ENCODE measurements at places on chromosomes 12 and 14.

DNA sequence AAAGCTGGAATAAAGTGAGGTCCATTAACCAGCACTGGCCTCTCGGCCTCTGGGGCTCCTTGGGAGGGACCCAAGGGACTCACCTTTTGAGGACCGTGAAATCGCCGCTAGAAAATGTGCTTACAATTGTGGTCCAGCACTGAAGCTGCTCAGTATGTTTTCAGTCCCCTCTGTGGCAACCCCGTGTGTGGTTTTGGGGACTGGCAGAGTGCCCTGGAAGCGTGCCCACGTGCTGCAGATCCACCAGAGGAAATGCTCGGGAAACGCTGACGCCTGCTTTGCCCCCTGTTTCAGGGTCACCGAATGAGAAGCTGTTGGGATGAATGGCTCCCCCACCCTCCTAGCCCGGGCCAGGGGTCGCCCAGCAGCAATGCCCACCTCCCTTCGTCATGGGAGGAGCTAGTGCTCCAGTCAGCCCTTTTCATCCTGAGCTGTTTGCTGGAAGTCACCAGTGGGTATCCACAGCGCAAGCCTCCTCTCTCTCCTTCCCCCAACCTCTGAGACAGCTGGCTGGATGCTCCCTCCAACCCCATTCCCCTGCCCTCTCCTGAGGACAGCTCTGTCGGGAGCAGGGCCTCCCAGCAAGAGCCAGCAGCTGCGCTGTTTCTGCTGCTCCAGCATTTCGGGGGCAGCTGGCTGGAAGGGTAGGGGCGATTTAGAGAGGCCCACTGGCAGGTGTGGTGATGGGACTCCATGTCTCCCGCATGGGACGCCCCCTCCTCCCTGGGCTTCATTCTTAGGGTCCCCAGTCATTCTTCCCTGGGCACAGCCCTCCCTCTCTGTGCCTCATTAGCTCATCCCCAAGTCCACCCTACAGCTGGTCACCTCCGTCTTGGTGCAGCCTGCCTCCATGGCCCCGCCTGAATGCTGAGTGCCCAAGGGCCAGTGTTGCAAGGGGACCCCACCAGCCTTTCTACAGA, 33.2 kb upstream of the PPP1R13B start:
- DNase-seq: peak; percentile 83

DNA sequence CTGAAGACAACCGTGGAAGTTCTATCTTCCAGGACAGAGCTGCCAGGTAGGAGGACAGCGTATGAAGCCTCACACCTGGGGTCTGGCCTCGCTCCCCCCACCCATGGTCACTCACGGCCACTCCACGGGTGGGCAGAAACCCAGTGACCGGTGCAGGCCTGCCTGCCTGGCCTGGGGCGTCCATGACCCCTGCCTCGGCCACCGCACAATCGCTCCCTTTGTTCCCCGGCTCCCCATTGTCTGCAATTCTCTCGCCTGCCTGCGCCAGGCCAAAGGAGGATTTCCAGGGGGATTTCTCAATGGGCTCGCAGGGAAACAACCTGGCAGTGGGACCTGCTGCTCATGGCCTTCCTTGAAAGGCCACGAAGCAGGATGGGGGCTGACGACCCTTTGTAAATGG, 22.6 kb downstream of the CCDC85C start:
- DNase-seq: no peak

DNA sequence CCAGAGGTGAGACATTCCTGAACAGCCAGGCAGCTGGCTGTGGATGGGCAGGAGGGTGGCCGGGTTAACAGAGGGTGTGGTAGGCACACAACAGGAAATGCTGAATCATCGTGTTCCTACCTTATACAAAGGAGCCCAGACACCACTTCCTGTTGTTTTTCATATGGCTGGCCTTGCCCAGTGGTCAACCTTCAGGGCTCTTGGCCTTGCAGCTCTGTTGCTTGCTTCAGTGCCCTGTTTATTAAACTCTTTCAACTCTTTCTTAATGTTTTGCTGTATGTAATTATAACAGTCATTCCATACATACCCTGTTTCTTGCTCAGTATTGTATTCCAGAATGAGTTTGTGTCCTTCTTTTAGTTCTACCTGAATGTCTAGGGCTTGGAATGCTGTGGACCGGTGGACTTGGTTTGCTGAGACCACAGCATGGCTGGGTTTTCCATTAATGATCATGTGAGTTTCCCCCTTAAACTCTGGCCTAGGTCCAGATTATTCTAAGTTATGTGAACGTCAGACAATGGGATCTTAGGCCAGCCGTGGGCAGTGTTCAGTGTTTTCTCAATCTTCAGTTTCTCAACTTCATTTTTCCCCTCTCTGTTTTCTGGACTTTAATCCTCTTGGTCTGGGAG, 11.9 kb downstream of the CFAP54 start:
- peak; percentile 67 for DNase-seq

DNA sequence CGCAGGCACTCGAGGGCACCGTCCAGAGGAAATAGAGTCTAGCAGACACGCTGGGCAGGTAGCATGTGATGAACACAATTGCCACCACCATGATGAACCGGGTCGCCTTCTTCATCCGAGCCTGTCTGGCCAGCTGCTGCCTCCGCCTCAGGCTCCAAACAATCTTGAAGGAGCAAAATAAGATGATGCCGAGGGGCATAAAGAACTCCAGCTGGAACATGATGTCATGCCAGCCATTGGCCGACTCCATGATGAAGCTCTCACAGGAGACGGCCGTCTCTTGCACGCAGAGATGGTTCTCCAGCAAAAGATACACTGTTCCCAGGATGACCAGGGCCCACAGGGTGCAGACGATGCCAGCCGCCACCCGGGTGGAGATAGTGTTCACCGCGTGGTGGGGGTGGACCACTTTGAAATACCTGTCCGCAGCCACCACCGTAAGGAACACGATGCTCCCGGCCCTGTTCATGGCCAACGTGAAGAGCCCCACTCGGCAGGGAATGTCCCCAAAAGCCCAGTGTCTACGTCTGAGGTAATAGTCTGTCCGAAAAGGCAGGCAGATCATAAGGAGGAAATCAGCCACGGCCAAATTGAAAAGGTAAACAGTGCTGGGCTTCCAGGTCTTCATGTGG, 945 bp downstream of the HCAR1 start:
- DNase-seq: no peak

DNA sequence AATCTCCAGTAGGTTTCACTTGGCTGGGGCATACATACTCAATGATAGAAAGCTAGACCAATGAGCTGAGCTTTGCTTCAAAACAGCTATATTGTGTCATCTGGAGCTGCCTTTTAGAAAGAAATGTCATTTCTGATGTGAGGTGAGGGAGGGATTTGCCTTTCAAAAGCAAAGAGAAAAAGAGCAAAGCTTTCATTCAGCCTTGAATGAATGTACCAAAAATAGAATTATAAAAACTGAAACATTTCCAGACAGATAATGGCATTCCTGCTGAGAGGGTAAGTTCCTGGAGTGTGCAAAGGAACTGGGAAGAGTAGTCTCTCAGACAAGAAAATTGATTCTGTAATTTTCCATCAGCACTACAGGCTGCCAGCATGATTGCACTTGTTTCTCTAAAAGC, 710.0 kb downstream of the LRFN5 start:
- DNase-seq: no peak

DNA sequence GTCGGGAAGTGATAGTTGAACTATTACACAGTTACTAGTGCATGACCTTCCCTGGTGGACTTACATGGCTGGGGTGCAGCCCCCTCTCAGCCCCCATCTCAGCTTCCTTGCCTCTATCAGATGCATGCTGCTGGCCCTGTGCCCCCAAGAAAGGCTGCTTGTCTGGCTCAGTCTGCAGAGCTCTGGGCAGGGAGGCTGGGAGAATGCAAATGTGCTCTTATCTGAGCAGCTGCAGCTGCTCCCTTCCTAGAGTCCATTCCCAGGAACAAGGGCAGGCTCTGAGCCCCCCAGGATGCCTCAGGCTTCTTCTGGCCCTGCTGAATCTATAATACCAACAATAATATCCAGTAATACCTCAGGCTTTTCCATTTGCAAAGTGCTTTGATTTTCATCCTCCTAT, 218.1 kb upstream of the SRRM4 start:
- DNase-seq: no peak

DNA sequence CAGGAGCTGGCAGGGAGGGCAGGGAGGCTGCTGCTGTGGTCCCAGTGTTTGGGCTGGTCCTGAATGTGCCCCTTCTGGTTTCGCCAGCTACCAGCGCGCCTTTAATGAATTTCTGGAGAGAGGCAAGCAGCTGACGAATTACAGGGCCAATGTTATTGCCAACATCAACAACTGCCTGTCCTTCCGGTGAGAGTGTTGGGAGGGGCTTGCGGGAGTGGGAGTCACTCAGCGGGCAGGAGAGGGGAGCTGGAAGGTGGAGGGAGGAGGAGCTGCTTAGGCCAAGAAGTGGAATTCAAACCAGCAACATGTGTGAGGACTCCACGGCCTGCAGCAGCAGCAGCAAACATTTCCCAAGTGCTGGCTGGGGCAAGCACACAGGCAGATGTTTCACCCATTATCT, 7.7 kb downstream of the TNFAIP2 start:
- DNase-seq: peak; percentile 73

DNA sequence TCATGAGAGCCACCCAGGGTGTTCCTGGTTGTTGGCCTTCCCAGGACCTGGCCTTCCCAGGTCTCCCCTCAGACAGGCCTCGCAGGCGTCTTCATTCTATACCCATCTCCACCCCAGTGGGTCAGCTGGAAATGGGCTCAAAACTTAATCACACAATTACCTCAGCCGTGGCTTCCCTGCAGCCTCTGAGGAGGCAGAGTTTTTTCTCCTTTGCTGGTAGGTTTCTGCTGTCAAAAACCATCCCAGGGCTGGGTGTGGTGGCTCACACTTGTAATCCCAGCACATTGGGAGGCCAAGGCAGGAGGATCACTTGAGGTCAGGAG, 13.2 kb downstream of the NFKBIA start:
- DNase-seq: no peak

DNA sequence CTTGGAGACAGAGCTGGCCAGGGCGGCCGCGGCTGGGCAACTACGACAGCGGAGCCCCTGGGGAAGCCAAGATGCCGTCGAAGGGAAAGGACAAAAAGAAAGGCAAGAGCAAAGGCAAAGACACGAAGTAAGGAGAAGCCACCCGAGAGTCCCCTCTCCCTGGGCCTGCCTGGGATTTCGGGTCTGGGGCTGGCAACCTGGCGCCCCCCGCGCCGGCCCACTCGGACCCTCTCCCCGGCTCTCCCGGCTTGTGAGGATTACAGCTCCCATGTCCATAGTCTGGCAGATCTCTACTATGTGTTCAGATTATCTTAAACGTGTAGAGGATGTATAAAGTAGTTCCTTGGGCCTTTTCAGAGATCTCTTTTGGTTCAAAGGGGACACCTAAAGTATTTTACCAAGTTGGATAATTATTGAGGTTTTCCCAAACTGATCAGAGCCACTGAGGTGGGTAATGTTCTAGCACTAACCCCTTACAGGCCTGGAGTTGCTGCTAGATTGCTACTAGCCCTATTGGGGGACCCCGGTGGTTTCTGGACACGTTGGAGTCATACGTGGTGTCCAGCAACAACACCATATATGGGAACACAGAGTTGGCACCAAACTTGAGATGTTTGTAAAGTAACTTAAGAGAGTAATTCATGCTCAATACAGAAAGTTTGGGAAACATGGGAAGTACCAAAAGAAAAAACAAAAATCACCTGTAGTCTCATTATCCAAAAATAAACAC, 424 bp downstream of the BBOF1 start:
- DNase-seq: peak; percentile 56
